NCI-H1092 treated with DMSO at 0.1 percent for 48 hours (cell line): ENCODE measurements at places on chromosomes 3 and 15.

DNA sequence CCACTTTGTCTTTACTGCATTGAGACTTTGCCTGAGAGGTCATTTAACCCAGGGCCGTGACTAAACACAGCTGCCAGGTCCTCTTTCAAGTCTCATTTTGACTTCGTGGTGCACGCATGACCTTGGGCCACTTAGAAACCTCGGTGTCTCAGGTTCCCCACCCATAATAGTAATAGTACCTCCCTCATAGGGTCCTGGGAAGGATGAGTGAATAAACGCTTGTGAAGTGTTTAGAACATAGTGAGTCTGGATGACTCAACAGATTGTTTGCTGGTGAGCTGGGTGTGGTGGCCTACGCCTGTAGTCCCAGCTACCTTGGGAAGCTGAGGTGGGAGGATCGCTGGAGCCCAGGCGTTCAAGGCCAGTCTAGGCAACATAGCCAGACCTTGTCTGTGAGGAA is 56.3 kb downstream of the BDH1 start:
- DNase-seq = no peak

DNA sequence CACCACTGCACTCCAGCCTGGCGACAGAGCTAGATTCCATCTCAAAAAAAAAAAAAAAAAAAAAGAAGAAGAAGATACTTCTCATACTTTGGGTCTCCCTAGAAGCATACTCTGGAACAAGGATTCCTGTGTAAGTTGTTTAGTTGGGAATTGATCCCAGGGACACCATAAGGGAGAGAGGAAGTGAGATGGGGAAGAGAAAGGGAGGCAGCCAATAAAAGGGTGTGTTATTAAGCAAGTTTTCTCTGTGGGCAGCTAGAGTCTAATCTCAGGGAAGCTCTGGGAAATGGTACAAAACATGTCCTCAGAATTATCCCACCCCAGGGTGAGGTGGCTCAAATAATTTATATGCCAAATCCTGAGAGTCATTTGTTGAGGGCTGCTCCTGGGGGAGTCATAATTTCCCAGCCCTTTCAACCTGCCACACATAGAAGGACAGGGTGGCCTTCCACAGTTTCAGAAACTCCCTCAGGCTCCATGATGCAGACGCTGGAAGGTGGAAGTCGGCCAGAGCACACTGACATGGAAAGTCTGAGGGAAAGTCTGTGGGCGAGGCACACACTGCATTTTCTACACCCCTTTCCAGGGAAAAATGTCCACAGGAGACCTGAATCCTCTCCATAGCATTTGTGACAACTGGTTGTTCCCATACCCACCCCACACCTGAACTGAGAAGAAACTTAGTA is 86.4 kb upstream of the SLC4A7 start:
- DNase-seq = no peak

DNA sequence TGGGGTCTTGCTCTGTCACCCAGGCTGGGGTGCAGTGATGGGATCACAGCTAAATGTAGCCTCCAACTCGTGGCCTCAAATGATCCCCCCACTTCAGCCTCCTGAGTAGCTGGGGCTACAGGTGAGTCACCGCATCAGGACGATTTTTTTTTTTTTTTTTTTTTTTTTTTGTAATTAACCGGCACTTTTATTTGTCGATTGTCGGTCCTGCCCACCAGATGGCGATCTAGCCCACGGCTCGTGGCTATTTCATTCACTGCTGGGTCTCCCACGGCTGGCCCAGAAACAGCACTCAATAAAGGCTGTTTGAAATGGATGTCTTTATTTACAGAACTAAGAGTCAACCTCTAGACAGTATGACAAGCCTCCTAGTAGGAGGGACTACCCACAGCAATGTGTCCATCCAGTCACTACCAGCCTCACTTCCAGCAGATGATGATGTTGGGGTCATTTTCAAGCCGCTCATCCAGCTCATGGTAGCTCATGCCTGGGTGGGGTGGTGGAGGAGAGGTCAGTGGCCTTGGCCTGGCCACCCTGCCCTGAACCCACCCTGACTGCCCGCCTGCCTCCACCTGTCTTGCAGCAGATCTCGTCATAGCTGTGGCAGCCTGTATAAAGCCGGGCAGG is 1.8 kb upstream of the ZMYND10 start:
- DNase-seq = peak; percentile 52

DNA sequence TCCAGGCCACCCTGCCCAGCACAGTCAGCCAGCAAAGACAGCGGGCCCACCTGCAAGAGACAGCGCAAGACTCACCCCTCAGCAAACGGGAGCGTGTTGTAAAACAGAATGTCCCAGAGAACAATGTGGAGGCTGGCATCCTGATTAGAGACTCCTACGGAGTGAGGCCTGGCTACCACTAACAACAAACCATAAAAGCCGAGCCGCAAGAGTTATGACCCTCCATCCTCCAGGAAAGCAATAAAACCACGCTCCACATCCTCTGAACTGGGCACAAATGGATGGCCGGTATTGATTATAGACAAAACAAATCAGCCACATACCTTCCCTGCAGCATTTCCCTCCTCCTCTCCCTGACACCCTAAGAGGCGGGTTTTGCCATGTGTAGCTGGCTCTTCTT is 75.8 kb upstream of the LIPC start:
- DNase-seq = no peak

DNA sequence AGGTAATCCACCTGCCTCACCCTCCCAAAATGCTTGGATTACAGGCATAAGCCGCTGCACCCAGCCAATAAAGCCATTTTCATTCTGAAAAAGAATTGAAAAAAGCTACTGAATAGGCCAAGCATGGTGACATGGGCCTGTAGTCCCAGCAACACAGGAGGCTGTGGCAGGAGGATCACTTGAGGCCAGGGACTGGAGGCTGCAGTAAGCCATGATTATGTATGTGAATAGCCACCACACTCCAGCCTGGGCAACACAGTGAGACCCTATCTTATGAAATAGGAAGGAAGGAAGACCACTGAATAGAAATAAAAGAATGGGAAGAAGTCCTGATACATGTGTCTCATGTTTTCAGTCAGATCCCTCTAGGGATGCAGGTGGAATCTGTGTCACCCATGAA is 36.0 kb upstream of the SEMA4B start:
- DNase-seq = no peak

- no peak for DNase-seq
These were observed 227.7 kb upstream of the SOX2 start for GRCh38 chr3:181484026-181484425.

- DNase-seq = no peak
These were observed 114.1 kb downstream of the ZNF609 start for GRCh38 chr15:64574301-64575017.

DNA sequence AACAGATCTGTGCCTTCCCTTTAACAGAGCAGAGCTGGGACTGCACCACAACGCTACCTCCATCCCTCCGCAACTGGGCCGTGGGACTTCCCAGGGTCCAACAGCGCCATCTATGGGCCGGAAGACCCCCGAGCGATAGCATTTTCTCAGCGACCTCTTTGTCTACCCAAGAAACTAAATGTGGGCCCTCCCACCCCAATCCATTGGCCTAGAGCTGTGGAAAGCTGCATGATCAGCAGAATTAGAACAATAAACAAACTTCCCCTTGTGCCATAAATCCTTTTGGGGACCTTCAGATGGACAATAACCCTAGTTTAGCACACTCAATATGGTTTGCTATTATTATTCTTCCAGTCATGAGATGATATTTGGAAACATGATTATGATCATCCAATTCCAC is 74.8 kb upstream of the NTRK3 start:
- peak; percentile 1 for DNase-seq
